NCI-H1436 treated with DMSO at 0.1 percent for 48 hours (cell line): ENCODE measurements at places on chromosomes 5 and 9.

DNA sequence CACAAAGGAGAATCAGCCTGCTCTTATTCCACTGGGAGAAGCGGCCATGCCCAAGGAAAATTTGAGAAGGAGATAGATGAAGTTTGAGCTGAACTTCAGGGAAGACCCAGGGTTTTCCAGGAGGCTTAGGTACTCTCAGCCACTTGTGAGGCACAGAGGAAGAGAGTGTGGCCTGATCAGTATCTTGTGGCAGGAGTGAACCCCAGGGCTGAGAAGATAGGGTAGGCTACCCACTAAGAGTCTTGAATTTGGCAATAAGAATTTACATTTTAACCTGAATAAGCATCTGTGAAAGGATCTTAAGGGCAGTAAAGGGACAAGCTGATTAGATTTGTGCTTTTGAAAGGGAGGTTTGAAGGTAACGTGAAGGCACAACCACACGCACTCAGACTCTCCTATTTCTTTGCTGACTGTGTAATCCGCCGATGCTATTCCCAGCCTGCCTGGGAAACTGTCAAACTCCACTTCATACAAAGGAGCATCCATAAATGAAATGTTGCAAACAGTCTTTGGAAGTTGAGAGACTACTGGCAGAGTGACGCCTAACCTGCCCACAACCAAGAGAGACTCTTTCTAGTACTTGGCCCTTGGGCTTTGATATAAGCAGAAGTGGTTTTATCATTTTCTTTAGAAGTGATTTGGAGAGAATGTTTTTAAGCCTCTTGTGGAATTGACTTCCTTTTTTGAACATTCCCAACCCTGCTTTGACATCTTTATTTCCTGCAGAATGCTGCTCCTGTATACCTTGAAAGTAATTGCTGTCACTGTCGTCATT is 108.2 kb upstream of the VCAN start:
- DNase-seq = no peak

- no peak for DNase-seq
Observed at GRCh38 chr9:74960561-74960960, 7.8 kb upstream of the C9orf40 start.

DNA sequence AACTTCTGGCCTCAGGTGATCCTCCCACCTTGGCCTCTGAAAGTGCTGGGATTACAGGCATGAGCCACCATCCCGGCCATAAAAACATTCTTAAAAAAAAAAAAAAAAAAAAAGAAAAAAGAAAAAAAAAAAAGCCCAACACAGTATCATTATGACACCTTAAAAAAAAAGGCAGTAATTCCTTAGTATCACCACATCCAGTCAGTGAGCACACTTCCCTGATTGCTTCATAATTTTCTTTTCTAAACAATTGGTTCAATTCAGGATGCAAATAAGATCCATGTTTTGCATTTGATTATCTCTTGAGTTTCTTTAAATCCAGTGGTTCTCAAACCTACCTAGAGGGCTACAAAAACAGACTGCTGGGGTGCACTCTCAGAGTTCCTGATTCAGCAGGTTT is 182.5 kb downstream of the CDK5RAP2 start:
- DNase-seq = no peak

GRCh38 chr9:112761912-112762655 is 11.5 kb downstream of the SNX30 start:
- DNase-seq = no peak

DNA sequence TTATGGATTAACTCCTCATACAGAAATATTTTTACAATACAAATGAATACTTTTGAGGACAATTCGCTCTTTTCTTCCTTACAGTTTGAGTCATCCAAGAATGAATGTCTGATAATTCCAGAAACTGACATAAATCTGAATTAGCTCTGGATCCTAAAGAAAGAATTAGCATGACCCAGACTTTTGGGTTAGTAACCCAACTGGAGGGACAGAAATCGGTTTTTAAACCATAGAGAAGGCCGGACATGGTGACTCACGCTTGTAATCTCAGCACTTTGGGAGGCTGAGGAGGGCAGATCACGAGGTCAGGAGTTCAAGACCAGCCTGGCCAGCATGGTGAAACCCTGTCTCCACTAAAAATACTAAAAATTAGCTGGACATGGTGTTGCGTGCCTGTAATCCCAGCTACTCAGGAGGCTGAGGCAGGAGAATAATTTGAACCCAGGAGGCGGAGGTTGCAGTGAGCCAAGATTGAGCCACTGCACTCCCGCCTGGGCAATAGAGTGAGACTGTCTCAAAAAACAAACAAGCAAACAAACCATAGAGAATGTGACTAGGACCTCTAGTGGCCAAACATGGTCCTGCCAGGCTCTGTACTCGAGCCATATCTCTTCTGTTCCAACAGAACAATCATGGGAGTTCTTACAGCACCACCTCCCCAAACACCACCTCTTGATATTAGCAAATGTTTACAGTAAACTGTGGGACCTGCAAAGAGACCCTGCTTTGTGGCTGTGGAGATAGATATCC is 44.8 kb downstream of the LURAP1L start:
- DNase-seq = no peak

DNA sequence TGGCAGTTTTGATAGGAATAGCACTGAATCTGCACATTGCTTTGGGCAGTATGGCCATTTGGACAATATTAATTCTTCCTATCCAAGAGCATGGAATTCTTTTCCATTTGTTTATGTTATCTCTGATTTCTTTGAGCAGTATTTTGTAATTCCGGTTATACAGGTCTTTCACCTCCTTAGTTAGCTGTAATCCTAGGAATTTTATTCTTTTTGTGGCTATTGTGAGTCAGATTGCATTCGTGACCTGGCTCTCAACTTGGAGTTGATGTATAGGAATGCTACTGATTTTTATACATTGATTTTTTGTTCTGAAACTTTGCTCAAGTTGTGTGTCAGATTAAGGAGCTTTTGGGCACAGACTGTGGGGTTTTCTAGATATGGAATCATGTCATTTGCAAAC is 24.0 kb downstream of the TMEM161B start:
- no peak for DNase-seq

- no peak for DNase-seq
Observed at GRCh38 chr5:109692852-109693251, 3.1 kb downstream of the MAN2A1 start.

GRCh38 chr5:90353254-90353653 is 56.3 kb downstream of the CETN3 start:
- DNase-seq = no peak

DNA sequence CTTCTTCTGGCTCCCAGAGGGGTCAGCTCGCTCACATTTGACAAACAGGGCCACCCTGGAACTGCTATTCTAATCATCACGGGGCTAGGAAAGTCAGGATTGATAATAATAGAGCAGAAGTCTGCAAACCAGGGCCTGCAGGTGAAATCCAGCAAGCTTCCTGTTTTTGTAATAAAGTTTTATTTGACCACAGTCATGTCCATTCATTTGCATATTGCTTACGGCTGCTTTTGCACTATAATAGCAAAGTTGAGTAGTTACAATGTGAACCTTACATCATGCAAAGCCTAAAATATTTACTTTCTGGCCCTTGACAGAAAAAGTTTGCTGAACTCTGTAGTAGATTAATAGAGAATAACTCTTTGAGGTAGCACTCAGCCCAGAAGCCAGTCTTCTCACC is 63.2 kb upstream of the CTXN3 start:
- DNase-seq = no peak

DNA sequence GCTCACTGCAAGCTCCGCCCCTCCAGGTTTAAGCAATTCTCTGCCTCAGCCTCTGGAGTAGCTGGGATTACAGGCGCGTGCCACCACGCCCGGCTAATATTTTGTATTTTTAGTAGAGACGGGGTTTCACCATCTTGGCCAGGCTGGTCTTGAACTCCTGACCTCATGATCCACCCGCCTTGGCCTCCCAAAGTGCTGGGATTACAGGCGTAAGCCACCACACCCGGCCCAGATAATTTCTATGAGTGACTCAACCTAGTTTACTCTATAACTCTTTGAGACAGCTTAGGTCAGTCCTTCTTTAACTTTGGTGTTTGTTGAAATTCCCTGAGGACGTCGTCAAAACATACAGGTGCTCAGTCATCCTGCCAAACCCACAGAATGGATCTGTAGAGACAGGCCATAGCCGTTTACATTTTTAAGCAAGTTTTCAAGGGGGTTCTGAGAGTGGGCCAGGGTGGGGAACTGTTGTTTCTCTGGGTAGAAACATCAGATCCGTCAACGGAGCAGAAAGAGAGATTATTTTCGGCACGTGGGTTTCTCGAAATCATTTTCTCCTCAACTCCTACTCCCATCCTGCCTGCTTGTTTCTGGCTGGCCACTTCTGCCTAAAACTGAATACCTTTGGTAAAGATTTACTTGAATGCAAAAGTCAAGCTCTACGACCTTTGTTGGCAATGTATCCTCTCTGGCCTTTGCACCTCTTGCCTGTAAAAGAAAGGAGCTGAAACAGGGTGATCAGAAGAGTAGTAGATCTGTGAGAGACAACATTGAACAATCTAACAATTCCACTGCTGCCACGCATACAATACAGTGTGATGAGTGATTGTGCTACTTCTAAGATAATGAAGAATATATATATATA is 6.0 kb upstream of the BOD1 start:
- no peak for DNase-seq

GRCh38 chr5:167319243-167319642 is 972.2 kb upstream of the WWC1 start:
- DNase-seq = no peak

DNA sequence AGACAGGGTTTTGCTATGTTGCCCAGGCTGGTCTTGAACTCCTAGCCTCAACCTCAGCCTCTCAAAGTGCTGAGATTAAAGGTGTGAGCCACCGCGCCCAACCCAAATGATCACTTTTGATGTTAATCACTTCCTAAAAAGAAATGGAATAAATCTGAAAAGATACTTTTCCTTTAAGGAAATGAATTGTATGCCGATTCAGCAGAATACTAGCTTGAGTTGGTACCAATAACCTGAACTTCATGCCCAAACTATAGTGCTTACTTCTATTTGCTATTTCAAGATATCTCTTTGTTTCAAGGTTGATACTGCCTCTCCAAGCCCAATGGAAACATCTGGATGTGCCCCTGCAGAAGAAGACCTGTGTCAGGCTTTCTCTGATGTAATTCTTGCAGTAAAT is 4.0 kb downstream of the CCNB1 start:
- no peak for DNase-seq

DNA sequence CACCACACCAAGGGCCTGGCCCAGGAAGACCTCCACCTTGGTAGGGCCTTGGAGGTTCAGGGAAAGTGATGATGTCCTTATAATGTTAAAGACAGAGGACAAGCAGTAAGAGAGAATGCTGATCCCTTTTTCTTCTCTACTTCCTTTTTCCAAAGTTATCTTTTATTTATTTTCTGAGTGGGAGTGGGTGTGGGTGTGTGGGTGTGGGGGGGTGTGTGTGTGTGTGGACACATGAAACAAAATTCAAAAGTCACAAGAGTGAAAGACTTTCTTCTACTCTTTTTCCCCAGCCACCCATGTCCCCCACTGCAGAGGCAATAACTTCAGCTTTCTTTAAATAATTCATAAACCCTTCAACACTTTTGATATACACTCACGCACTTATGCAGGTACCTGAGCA is 70.8 kb downstream of the ROR2 start:
- DNase-seq = no peak

DNA sequence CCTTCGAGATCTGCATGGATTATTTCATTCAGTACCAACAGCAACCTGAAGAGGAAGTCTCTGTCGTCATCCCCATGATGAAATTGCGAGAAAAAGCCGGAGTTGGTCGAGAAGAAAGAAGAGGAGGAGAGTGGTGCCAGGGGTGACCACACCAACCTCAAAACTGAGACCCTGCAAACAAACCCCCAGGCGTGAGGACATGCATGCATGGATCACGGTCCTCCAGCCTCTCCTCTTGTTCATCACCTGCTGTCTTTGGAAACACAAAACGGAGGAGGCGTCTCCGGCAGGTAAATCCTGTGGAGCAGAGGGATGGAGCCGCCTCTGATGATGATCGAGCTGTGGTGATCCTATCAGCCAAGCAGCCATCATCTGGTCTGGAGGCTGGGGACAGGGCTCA is 114.4 kb upstream of the IRX2 start:
- DNase-seq = no peak

GRCh38 chr9:126962336-126962735 is 47.8 kb downstream of the RALGPS1 start:
- no peak for DNase-seq

DNA sequence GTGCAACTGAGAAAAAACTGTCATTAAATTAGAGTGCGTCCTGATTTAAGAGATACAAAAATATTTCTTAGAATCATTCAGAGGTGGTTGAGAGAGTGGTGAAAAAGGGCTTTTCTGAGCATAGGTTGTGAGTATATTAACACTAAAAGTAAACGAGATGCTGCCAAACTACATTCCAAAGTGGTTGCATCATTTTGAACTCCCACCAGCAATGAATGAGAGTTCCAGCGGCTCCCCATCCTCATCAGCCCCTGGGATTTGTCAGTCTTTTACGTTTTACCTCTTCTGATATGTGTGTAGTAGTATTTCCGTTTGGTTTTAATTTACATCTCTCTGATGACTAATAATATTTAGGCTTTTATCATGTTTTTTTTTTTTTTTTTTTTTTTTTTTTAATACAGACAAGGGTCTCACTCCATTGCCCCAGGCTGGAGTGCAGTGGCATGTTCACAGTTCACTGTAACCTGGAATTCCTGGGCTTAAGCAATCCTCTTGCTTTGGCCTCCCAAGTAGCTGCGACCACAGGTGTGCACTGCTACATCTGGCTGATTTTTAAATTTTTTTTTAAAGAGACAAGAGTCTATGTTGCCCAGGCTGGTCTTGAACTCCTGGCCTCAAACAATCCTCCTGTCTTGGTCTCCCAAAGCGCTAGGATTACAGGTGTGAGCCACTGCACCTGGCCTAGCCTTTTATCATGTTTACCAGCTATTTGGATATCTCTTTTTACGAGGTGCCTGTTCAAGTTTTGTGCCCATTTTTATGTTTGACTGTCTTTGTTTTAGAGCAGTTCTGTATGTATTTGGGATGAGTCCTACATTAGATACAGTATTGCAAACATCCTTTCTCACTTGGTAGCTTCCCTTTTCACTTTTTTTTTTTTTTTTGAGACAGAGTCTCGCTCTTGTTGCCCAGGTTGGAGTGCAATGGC is 17.0 kb downstream of the PRRT1B start:
- no peak for DNase-seq

- no peak for DNase-seq
Observed at GRCh38 chr9:30944741-30945280, 1439.6 kb upstream of the ACO1 start.

DNA sequence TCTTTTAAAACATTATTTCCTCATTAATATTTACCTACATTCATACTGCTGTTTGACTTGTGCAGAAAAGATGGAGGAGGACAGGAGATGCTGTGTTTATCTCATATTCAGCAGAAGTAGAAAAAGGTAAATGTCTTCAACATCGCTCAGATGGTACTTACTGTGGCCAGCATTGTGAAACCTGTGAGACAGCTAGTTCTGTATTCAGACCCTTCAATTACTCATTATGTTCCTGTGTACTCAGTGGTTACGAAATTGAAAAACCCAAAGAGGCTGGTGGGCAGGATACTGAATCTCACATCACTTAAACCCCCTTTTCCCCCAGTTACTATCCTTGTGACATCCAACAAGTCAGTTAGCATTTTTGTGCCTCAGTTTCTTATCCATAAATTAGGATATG is 216.0 kb downstream of the KDM4C start:
- DNase-seq = no peak

- DNase-seq = no peak
Observed at GRCh38 chr9:78091731-78092130, 60.1 kb upstream of the GNAQ start.
